ENCODE measurements at places on chromosomes 3 and 15.

DNA sequence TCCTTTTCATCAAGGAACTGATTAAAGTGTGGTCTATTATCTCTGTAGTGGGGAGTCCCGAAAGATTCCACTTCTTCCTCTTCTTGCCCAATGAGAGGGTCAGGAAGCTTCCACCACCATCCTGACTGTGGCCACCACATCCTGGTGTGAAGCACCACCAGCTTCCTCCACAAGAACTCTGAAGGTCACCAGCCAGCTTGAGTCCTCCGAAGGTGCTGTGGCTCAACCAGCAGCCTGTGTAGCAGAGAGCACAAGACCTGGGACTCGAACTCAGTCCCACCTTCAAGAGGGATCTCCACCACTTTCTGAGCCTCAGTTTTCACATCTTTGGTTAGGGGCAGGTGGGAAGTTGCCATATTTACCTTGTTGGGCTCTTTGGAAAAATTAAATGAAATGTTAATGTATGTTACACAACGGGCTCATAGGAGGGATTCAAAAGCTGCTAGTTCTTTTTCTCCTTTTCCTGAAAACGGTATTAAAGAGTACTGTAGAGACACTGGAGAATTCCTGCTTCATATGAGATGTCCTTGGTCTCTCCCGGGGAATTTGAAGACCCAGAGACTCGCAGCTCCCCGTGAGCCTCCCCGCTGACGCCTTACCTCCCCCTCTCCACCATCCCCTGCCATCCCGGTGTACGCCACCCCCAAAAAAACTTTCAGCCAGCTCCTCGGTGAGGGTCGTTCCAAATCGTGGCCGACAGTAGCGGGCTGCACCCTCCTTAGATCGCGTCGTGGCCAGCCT lies 816 bp upstream of the ACAN start:
- DNase-seq, result no peak

DNA sequence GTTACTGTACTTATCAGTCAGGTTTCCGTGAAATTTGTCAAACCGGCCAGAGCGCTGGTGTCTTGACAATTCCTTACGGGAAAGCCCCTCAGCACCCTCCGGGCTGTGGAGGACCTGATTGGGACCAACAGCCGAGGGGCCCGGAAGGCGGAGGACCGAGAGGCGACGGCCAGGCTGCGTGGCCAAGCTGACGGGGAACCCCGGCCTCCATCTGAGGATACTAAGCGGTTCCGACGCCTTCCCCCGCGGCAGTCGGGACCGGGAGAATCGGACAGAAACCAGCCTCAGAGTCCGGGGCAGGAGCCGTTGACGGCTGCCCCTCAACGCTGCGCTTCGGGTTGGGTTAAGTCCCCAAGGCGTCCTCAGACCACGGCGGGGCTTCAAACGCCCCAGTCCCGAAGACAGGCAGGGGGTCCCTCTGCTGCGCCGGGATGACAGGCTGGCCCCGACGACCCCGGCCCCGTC lies 499 bp downstream of the ALDH1A2 start:
- DNase-seq, result no peak

DNA sequence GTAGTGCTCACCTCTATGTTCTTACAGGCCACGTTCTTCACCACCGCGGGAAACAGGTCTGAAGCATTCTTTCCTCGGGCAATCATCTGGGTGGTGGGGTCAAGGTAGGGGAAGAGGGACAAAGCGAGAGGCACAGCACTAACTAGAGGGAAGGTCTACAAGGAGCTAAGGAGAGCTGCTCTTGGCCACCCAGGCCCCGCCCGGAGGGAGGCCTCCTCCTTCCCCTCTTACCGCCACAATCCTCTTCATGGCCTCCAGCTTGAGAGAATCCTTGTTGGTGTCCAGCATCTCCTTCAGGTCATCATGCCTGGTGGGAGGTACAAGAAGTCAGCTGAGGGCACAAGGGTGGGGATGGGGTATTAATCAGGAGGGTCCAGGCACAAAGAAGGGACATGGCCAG lies 20.5 kb downstream of the AP3B2 start:
- DNase-seq, result no peak

- DNase-seq, result no peak
Measured at GRCh38 chr15:55681631-55682030, 61.3 kb downstream of the PRTG start.

DNA sequence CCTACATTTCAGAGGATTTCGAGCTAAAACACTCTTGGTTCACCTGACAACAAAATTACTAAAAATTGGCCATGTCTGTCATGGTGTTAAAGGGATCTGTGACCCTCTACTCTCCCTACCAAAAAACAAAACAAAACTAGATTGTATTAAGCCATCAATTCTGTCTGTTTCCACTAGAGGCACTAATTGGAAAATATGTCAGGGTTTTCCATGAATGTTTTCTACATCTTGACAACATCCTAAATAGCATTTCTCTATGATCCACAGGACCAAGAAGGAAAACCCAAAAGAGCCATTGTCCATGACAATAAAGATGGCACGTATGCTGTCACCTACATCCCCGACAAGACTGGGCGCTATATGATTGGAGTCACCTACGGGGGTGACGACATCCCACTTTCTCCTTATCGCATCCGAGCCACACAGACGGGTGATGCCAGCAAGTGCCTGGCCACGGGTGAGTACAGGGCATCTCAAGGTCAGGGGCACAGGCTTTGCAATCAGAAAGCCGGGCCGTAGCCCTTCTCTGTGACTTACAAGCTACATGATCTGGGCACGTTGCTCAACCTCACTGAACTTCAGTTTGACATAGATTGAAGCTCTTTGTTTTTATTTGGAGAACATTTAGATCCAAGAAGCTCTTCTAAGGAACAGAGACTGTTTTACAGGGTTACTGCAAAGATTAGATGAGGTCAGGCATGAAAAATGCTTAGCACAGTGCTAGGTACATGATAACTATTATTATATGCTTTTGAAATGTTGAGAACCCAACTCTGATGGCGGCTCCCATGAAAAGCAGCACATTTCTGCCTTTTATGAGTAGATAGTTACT lies 74.8 kb downstream of the DNASE1L3 start:
- DNase-seq, result no peak

GRCh38 chr3:45437383-45437782 lies 49.0 kb downstream of the LARS2 start:
- no peak for DNase-seq

- DNase-seq, result peak; percentile 98
Measured at GRCh38 chr15:33126559-33127290, 67.8 kb downstream of the FMN1 start.

- peak; percentile 29 for DNase-seq
Measured at GRCh38 chr3:135558906-135559305, 406.6 kb upstream of the PPP2R3A start.

DNA sequence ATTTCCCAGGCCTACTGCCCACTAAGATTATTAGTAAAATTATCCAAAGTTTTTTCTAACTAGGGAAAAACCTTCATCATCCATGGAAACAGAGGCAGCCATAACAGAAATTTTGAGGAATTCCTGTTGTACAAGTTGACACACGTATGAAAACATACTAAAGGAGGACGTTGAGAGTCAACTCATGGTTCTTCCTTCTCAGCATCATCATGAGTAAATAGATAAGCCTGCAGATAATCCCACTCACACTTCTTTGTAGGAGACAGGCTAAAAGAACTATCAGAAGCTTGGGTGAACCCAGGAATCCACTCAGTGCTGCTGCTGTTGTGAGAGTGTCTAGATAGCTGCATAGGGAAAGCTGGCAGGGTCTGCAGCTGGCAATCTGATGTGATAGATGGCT lies 694.8 kb upstream of the NR2F2 start:
- DNase-seq, result no peak

GRCh38 chr15:45333550-45333949 lies 44.8 kb downstream of the GATM start:
- DNase-seq, result peak; percentile 60

- no peak for DNase-seq
Measured at GRCh38 chr15:31226021-31226420, 100.6 kb upstream of the KLF13 start.

GRCh38 chr3:134472831-134473230 lies 13.0 kb downstream of the ANAPC13 start:
- no peak for DNase-seq

GRCh38 chr15:36882487-36883131 lies 217.7 kb downstream of the MEIS2 start:
- peak; percentile 20 for DNase-seq
